ENCODE measurements at places on chromosomes 5 and 9.

DNA sequence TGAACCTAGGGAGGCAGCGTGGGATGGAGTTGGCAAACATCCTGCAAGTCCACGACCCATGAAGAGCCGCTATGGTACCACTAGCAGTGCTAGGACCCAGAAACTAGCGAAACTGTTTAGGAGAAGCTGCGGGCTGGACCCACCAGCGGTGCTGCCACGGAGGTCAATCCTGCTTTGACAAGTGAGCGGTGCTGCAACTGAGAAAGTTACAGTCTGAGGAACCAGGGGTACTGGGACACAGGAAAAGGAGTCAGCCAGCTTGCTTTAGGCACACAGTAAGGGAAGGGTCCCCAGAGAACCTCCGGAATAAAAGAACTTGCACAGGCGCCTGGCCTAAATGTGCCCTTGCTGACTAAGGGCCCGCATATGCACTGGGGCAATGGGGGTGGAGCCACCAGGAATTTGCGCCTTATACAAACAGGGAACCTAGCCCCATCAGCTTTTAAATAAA is 23.6 kb upstream of the ANXA2R start:
- peak overlapping the region; percentile 82 for H3K4me3 ChIP-seq
- H3K36me3 ChIP-seq, result peaks cover 10% of the 10 kb centered on the region
- H3K27ac ChIP-seq, result peak overlapping the region; percentile 90

GRCh38 chr5:26647781-26648180 is 390.6 kb downstream of the CDH9 start:
- no peaks in the 10 kb centered on the region for H3K27me3 ChIP-seq
- H3K4me3 ChIP-seq, result no peak overlapping the region
- no peaks in the 10 kb centered on the region for H3K36me3 ChIP-seq
- DNase-seq, result no peak

- no peaks in the 10 kb centered on the region for H3K4me1 ChIP-seq
- H3K27ac ChIP-seq, result no peak overlapping the region
- no peak for DNase-seq
- no peaks in the 10 kb centered on the region for H3K27me3 ChIP-seq
- H3K36me3 ChIP-seq, result no peaks in the 10 kb centered on the region
These were observed 131.8 kb upstream of the ACOT12 start for GRCh38 chr5:81525690-81526089.

DNA sequence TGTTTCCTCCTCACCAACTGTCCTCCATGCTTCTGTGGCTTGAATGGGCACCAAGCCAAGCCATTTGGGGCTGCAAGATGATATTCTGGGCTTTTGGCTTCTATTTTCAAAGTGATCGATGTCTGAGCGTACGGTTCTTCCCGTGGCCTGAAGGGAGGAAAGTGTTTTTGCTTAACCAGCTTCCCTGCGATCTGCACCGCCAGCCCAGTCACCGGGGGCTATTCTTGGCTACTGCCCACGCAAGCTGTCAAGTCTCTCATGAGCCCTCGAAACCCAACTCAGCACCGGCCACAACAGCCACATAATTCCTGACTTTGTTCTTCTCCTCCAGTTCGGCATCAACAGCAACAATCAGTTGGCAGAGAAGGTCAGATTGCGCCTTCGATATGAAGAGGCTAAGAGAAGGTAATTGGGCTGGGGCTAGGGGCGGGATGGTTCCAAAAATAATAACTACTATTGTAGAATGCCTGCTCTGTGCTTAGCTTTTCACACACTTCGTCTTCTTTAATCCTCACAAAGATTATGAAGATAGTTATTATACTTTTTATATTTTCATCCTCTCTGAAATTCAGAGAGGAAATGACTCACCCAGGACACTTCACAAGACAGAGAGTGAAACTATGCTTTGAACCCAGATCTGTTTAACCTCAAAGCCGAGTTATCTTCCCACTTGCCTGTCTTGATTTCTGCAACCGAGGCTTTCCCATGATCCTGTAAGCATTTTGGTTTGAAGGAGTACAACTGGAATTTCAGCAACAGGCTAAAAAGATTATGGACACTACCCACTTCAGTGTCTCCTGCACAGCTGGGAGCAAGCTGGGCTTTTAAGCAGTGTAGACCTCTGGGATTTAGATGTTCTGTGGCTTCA is 76.4 kb upstream of the RARS1 start:
- peak overlapping the region; percentile 39 for H3K4me3 ChIP-seq
- H3K36me3 ChIP-seq, result no peaks in the 10 kb centered on the region
- DNase-seq, result no peak
- H3K27me3 ChIP-seq, result no peaks in the 10 kb centered on the region
- H3K27ac ChIP-seq, result no peak overlapping the region
- H3K4me1 ChIP-seq, result peaks cover 10% of the 10 kb centered on the region

DNA sequence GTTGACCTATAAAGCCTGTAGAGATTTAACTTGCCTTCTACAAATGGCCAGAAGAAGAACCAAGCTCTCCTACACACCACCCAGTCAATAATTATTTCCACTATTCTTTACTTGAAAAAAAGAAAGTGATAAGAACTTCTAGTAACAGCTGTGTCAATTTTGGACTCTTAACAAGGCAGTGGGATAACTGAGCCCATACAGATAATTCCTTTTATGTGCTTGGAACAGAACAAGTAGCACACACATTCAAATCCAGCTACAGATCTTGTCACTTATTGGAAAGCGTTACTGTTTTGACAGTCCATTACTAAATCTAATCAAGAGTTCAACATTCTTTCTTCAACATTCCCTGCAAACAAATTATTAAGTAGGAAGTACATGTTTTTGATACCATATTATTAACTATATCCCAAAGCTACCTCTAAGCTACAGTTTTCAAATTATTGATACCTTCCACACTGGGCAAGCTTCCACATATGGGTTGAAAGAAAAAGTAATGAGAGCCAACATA is 6.3 kb downstream of the PTGER4 start:
- peak overlapping the region; percentile 99 for H3K27ac ChIP-seq
- H3K4me3 ChIP-seq, result peak overlapping the region; percentile 27
- H3K4me1 ChIP-seq, result peaks cover 32% of the 10 kb centered on the region
- peaks cover 10% of the 10 kb centered on the region for H3K36me3 ChIP-seq

GRCh38 chr5:113197456-113198200 is 221.0 kb downstream of the DCP2 start:
- no peak overlapping the region for H3K4me3 ChIP-seq
- H3K27me3 ChIP-seq, result no peaks in the 10 kb centered on the region
- peak; percentile 9 for DNase-seq
- no peaks in the 10 kb centered on the region for H3K4me1 ChIP-seq

DNA sequence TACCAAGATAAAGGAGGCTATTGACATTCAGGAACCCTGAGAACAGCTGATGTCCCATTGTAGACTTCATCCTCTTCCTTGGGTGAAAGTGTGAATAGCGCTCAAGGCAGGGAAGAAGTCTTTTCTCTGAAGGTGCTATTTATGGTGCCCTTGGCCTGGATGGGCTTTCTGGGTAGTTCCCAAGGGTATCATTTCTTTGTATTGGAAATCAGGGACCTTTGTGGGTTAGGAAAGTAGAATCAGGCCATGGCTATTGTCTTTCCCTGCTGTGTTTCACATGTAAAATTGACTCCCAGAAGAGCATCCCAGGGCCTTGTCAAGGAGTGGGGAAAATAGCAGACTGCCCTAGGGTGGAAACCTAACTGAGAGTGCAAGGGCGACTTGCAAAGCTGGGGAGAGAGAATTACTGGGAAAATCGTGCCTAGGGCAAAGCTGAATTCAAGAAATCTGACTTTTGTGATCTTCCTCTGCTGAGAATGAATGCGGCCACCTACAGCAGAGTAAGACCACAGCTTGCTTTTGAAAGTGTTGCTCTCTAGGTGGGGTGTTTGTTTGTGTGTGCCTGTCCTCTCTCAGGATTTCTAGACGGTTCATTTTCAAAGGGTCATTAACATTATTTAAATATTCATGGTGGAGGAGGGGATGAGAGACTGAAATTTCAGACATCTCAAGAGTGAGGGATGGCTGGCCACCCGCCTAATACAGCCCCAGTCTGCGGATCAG is 160.6 kb downstream of the C9orf152 start:
- DNase-seq, result no peak
- no peak overlapping the region for H3K4me3 ChIP-seq
- no peaks in the 10 kb centered on the region for H3K27me3 ChIP-seq
- no peaks in the 10 kb centered on the region for H3K36me3 ChIP-seq
- no peak overlapping the region for H3K27ac ChIP-seq
- H3K4me1 ChIP-seq, result peaks cover 10% of the 10 kb centered on the region

GRCh38 chr9:77798140-77798539 is 150.0 kb upstream of the GNA14 start:
- H3K4me1 ChIP-seq, result no peaks in the 10 kb centered on the region
- no peak overlapping the region for H3K27ac ChIP-seq
- H3K4me3 ChIP-seq, result no peak overlapping the region
- H3K36me3 ChIP-seq, result peaks cover 4% of the 10 kb centered on the region

- H3K27ac ChIP-seq, result peak overlapping the region; percentile 96
- peak overlapping the region; percentile 70 for H3K4me3 ChIP-seq
- peaks cover 4% of the 10 kb centered on the region for H3K36me3 ChIP-seq
- peak; percentile 5 for DNase-seq
- no peaks in the 10 kb centered on the region for H3K27me3 ChIP-seq
These were observed 1.1 kb downstream of the FEM1C start for GRCh38 chr5:115543365-115544042.

DNA sequence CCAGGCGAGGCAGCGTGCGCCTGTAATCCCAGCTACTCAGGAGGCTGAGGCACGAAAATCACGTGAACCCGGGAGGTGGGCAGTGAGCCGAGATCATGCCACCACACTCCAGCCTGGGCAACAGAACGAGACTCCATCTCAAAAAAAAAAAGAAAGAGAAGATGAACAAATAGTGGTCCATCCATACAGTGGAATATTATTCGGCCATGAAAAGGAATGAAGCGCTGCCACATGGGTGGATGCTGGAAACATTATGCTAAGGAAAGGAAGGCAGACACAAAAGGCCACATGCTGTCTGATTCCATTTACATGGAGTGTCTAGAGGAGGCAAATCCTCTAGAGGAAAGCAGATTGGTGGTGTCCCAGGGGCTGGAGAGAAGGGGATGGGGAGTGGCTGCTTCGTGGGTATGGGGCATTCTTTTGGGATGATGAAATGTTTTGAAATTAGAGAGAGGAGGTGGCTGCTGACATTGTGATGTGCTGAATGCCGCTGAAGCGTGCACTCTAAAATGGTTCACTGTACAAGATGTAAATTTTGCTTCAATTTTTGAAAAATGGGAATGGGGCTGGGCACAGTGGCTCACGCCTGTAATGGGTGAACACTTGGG is 17.0 kb downstream of the PLPP7 start:
- no peak overlapping the region for H3K4me3 ChIP-seq
- H3K36me3 ChIP-seq, result no peaks in the 10 kb centered on the region
- H3K27me3 ChIP-seq, result no peaks in the 10 kb centered on the region
- no peak for DNase-seq
- H3K27ac ChIP-seq, result no peak overlapping the region
- H3K4me1 ChIP-seq, result peaks cover 13% of the 10 kb centered on the region

DNA sequence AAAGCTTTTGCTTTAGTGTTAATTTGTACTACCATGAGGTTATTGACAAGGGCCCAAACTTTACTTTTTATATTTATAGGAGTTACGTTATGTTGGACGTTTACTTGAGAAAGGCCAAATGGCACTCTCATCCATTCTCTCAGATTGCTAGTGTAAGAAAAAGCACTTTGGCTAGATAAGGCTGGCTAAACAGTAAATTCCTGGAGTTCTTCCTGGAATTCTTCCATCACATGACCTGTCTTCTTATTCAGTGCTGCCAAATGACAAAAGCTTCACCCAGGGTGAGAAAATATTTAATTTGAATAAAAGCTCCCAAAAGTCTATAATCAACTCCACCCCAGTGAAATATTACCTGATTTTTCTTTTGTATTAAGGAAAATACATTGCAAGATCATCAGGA is 1568.9 kb upstream of the ACO1 start:
- no peaks in the 10 kb centered on the region for H3K27me3 ChIP-seq
- H3K36me3 ChIP-seq, result no peaks in the 10 kb centered on the region
- H3K27ac ChIP-seq, result no peak overlapping the region
- no peak overlapping the region for H3K4me3 ChIP-seq
- no peak for DNase-seq
- no peaks in the 10 kb centered on the region for H3K4me1 ChIP-seq

GRCh38 chr5:142798099-142798770 is 28.1 kb downstream of the ARHGAP26 start:
- H3K27me3 ChIP-seq, result no peaks in the 10 kb centered on the region
- no peaks in the 10 kb centered on the region for H3K36me3 ChIP-seq
- H3K27ac ChIP-seq, result peak overlapping the region; percentile 60
- no peak for DNase-seq
- peak overlapping the region; percentile 56 for H3K4me3 ChIP-seq
- H3K4me1 ChIP-seq, result peaks cover 79% of the 10 kb centered on the region

- no peaks in the 10 kb centered on the region for H3K36me3 ChIP-seq
- DNase-seq, result no peak
- no peak overlapping the region for H3K4me3 ChIP-seq
- no peaks in the 10 kb centered on the region for H3K4me1 ChIP-seq
These were observed 406.1 kb upstream of the GRAMD2B start for GRCh38 chr5:126017096-126017495.

- no peaks in the 10 kb centered on the region for H3K27me3 ChIP-seq
- H3K27ac ChIP-seq, result no peak overlapping the region
- H3K4me1 ChIP-seq, result no peaks in the 10 kb centered on the region
- H3K4me3 ChIP-seq, result no peak overlapping the region
- H3K36me3 ChIP-seq, result no peaks in the 10 kb centered on the region
These were observed 658.1 kb upstream of the CHD1 start for GRCh38 chr5:99586878-99587277.

DNA sequence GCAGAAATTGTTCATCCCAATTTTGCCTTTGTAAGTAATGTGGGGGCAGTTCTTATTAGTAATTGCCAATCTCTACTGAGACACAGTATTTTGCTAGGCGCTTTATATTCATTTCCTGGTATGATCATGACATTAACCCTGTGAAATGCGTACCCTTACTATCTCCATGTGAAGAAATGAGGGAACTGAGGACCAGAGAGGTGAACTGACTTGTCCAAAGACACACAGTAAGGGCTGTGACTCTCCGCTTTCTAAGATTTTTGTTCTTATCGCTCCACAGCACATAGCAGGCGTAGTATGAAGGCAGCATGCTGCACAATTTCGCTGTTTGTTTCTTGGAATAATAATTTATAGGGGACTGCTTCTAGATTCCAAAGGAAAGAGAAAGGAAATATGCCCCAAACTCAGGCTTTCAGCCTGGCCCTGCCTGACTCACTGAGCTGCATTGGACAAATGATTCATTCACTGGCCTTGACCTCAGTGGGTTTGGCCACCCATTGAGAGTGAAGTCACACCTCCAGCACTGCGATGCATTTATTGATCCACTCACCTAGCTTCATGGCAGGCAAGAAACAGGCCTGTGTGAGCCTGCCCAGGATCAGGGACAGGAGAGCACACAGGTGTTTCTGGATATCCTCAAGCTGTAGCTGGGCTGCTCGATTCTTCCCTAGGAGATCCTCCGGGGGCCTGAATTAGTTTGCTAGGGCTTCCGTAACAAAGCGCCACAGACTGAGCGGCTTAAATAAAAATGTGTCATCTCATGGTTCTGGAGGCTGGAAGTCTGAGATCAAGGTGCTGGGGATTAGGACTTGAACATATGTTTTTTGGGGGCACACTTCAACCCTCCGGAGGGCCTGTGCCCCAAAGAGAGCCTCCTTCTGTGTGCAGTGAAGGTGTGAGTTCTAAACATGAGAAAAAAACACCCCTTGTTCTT is 7.2 kb upstream of the DUSP1 start:
- H3K4me3 ChIP-seq, result peak overlapping the region; percentile 10
- no peaks in the 10 kb centered on the region for H3K27me3 ChIP-seq
- peak overlapping the region; percentile 89 for H3K27ac ChIP-seq
- peaks cover 23% of the 10 kb centered on the region for H3K4me1 ChIP-seq

GRCh38 chr9:4967523-4967922 is 17.5 kb upstream of the JAK2 start:
- H3K4me3 ChIP-seq, result no peak overlapping the region
- H3K27me3 ChIP-seq, result no peaks in the 10 kb centered on the region
- H3K27ac ChIP-seq, result no peak overlapping the region
- peaks cover 11% of the 10 kb centered on the region for H3K4me1 ChIP-seq
- no peaks in the 10 kb centered on the region for H3K36me3 ChIP-seq
- no peak for DNase-seq

GRCh38 chr9:121584421-121584820 is 67.0 kb upstream of the DAB2IP start:
- no peaks in the 10 kb centered on the region for H3K36me3 ChIP-seq
- no peak overlapping the region for H3K4me3 ChIP-seq
- H3K27me3 ChIP-seq, result no peaks in the 10 kb centered on the region
- no peak overlapping the region for H3K27ac ChIP-seq
